ENCODE measurements at places on chromosomes 3 and 15.
A peak's percentile ranks its signal among the peaks of the same experiment; 100 is the strongest.

DNA sequence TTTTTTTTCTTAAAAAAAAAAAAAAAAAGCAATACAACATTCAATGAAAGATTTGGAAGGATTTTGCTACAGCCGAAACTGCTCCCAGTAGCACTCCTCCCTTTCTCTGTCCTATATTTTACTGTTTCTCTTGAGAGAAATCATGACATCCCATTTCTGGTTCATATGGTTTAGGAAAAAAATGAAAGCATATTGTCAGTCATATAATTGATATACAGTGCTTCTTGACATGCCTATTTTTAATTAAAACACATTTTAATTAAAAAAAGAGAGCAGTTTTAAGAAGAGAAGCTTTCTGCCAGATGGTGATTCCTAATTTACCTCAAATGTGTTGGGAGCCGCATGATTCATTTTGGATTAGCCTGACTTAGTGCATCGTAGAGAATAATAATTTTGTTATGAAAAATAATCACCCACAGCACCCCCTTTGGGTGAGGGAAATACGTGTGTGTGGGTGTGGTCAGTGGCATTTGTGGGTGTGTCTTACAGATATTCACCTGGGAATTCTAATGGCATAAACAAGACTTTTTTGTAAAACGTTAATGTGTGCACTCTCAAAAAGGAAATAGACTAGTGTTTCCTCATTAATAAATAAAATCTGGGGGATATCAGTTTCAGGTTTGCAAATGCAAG, 544.5 kb downstream of the MFSD1 start:
- DNase-seq, result no peak

GRCh38 chr15:72285927-72286516, 13.7 kb upstream of the PARP6 start:
- peak; percentile 7 for DNase-seq

DNA sequence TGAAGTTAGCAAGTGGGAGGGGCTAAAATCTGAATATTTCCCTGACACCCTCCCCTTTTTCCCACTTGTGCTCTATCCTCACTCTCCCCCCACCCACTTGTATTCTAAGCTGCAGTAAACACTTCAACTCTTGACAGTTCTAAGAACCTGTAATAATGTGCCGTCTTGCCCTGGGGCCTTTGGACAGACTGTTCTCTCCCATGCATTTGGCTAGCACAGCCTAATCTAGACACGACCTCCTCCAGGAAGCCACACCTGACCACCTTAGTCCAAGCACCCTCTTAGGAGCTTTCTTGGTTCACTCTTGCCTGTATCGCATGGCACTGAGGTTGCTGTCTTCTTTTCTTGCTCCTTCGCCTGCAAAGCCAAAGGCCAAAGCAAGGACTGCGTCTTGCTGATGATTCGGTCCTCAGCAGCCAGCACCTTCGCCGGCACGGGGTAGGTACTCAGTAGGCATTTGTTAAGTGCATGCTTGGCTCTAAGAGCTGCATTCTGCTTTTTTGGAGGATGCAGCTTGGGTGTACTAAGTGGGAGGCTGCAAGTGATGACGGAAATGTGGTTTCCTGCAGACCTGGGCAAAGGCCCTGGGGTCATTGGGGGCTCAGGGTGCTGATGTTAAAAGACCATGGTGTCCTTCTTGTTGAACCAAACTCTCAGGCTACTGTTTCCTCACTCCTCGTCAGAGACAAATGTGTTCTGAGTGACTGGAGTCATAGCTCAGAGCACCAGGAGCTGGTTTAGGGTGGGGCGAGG, 2.0 kb upstream of the ZNF710 start:
- DNase-seq, result no peak

DNA sequence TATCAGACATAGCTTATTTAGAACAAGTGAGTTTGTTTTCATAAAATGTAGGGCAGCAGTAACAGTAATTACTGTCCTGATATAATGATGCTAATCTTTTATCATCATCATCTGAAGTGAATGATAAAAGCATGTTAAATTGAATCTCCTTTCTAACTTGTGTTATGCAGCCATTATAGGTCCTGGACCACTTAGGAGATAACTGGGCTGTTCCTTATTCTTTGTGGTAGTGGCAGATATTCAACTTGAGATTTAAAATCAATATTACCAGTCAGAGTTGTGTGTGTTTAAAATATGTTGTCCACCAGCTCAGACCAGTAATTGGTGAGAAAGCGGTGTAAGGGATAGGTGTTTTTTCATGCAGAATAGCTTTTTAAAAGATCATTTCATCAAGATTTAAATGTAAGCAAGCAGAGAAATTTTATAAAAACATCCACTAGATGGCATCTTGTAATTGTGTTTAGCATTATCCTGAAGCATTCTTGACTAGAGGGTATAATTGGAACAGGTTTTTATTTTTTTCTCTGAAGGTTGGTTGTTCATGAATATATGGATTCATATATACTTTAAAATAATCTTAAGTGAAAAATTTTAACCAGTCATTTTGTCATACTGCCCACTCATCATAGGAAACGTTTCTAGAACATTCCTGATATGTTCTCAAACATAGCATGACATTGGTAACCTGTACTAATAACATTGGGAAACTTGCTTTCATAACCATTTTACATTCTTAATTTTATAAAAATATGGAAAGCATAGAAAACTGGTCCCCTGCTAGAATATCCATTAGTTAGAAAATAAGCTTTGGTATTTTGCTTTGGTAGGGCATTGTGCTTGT, 153.9 kb downstream of the BBX start:
- DNase-seq, result no peak

DNA sequence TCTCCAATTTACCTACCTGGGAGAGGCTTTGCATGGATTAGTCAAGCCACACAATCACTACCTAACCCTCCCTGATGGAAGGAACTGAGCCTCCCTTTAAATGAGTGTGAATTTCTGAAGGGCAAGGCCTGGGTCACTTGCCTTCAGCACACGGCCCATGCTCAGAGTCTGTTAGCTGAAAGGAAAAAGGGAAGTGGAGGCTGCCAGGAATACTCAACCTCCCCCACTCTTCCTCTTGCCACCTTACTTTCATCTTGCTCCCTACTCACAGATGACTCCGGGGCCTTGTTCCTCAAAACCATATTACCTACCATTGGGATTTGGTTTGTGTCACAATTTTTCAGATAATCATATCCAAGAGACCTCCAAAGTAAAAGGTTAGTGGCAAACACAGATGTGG, 220.0 kb downstream of the ABHD5 start:
- no peak for DNase-seq

GRCh38 chr3:101072300-101072699, 79.1 kb upstream of the ABI3BP start:
- DNase-seq, result no peak

DNA sequence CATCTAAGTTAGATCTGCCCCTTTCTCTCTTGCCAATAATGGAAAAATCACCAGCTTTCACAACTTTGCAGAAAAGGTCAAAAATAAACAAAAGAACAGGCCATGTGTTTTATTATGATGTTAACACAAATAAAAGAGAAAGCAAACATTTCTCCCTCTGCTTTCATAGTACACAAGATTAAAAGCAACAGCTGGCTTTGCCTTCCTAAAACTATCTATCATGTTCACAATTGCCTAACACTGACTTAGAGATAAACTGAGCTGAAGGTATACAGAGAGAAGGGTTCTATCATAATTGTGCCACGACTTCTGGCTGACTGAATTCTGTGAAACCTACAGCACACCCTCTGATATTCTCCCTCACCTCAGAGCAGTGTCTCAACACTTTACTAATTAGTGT, 29.4 kb downstream of the AADAC start:
- no peak for DNase-seq

DNA sequence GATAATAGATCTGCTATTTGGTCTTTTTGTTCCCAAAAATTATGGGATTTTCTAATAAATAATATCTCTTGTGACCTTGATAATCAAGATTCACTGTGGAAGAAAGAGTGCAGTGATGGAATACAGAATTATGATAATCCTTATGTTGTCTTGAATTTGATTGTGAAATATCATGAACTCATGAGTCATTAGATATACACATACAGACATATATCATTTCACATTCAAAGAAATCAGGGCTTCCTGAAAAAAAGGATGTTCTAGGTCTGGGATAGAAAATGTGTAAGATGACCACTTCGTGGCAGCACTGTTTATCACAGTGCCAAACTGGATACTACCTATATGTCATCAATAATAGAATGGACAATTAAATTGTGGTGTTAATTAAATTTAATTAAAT, 97.7 kb downstream of the DPH6 start:
- no peak for DNase-seq

DNA sequence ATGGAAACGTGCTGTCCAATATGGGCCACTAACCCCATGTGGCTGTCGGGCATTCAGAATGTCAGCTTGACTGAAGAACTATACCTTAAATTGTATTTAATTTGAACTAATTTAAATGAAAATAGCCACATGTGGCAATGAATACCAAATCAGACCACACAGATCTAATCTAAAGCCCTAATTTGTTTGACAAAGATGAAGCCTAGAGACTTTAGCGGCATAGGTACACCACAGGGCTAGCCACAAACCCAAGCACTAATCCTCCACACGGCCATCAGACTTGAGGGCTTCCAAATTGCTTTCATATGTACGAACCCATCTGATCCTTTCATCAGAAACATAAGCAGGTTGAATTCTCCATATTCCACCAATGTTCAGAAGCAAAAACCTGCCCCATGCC, 81.4 kb downstream of the SHQ1 start:
- DNase-seq, result no peak

- DNase-seq, result no peak
Observed at GRCh38 chr15:29815000-29815710, 7.1 kb downstream of the TJP1 start.

GRCh38 chr3:151568184-151568583, 107.3 kb upstream of the IGSF10 start:
- DNase-seq, result no peak

DNA sequence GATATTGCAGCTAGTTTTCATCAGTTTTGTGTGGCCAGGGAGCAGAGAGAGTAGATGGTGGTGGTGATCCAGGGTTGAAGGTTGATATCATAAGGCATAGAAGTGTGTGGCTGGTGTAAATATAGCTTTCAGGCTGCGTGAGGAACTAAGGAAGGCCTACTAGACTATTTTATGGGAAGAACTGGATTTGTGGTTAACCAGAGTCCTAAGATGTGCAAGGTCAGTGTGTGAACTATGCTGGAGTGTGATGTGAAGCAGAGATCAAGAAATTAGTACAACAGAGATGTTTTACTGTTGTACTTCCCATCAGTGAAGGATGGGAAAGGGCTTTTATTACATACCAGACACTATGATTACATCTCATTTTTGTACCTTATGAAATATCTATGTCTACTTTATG, 41.5 kb downstream of the MAPK6 start:
- DNase-seq, result no peak

DNA sequence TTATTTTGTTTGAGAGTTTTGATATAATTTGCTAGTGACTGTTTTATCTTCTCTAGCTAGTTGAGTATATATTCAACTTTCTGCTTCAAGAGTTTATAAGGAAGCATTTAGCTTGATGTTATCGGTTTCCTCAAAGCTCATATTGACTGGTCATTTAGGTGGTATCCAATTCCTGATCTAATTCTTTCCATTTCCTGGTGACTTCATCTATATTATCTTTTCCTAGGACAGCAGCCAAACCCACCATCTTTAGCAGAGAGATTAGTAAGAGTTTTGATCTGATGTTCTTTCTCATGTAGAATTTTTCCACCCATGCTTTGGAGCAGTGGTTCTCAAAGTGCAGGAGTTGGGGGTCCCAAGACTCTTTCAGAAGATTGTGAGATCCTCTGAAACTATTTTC, 148.6 kb upstream of the STT3B start:
- DNase-seq, result no peak

DNA sequence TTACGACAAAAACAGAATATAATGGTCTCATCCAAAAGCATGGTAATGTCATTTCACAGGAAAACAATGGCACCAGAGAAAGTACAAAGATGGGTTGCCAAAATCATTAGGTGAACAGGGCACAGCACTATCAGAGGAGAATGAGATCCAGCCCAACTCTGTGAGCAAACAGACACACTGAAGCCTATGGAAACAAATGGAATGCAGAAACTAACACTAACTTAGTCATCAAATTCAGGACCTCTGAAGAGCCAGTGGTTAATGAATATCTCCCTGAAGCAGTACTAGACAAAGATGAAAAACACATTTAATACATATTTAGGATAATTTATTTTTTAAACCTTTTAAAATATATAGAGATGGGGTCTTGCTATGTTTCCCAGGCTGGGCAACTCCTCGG, 14.6 kb upstream of the RPS17 start:
- no peak for DNase-seq

GRCh38 chr3:20832963-20833362, 647.0 kb upstream of the SGO1 start:
- DNase-seq, result no peak

- DNase-seq, result no peak
Observed at GRCh38 chr3:31945738-31946052, 35.4 kb downstream of the OSBPL10 start.

DNA sequence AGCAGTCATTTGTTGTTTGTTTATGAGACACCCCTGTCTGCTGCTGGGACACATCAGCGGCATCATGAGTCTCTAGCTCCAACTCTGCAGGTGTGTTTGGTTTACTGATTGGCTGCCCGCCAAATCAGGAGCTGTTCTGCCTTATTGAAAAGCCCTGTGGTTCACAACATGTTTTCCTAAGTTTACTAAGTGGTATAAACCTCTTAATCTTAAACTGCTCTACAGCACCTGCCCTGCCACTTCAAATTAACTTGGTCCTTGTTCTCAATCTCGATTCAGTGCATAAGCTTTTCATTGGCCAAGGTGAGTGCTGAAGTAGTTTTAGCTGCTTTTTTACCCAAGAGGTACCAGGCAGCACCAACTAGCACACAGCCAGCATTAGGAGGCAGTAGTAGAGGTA, 77.8 kb upstream of the WDR72 start:
- no peak for DNase-seq

GRCh38 chr3:148790851-148791735, 36.5 kb upstream of the CPB1 start:
- DNase-seq, result no peak

- no peak for DNase-seq
Observed at GRCh38 chr3:135349254-135349948, 554.3 kb downstream of the EPHB1 start.

- no peak for DNase-seq
Observed at GRCh38 chr3:134711284-134711683, 60.5 kb upstream of the KY start.

DNA sequence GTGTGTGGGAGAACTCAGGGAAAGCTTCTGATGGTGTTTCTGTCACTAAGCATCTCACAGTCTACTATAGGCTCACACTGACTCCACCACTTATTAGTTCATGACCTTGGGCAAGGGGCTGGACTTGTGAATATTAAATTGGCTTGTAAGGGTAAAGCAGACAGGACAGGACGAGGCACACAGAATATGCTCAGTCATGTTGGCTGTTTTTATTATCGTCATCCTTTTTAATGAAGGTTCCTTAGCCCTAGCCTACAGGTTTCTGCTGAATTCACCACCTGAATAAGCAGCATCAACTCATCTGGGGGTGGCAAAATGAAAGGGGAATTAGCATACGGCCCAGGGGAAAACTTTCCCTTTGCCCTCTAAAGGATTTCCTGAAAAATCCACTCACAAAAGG, 39.6 kb upstream of the LIPC start:
- DNase-seq, result no peak

DNA sequence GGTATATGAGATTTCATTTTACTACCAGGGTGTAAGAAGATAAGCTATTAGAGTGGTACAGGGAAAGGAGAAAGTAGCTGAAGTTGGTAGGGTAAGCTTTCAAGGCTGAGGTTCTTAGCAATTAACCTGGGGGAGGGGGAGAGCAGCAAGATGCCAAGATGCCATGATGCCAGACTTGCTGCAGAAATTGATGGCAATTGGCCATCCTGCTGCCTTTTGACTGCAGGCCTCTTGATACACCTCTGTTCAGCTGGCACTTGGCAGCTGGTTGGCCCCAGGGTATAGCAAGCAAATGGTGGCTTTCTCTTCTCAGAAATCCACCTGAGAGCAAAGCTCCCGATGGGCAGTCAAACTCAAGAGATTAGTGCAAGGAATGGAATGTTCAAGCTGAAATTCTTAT, 21.4 kb upstream of the DPH6 start:
- no peak for DNase-seq
